ENCODE measurements at places on chromosomes 2 and 18. TPM values are rescaled to one million over a fixed set of nuclear protein-coding genes. Genes with fewer than 3 reads are reported as not detected.
A peak's percentile ranks its signal among the peaks of the same experiment; 100 is the strongest.

GRCh38 chr2:177754492-177754873 is 318.1 kb downstream of the PDE11A start:
- peak; percentile 44 for DNase-seq

DNA sequence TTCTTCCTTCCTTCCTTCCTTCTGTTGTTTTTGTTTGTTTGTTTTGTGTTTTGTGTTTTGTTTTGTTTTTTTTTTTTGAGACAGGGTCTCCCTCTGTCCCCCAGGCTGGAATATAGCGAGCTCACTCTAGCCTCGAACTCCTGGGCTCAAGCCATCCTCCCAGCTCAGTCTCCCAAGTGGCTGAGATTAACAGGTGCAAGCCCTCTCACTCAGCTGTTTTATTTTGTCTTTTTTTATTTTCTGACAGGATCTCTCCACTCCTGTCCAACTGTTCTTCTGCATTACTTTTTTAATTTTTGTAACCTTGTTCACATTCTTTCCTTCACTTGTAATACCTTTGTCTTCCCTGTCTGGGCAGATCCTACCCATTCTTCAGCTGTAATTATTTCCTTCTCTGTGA is 23.6 kb downstream of the MAP3K20 start:
- no peak for DNase-seq

AGXT gene
- 0.06 TPM for polyA plus RNA-seq

GRCh38 chr2:181172676-181173075 is 192.3 kb downstream of the UBE2E3 start:
- no peak for DNase-seq

- DNase-seq = no peak
Measured at GRCh38 chr2:175836361-175836760, 165.7 kb downstream of the LNPK start.

- DNase-seq = no peak
Measured at GRCh38 chr2:151228847-151229512, 32.7 kb downstream of the RBM43 start.

CCDC148 gene
- polyA plus RNA-seq = 3.6 TPM

SIGLEC15 gene
- 0.24 TPM for polyA plus RNA-seq

RBM45 gene
- 19.2 TPM for polyA plus RNA-seq

PIK3C3 gene
- 65.6 TPM for polyA plus RNA-seq

DNA sequence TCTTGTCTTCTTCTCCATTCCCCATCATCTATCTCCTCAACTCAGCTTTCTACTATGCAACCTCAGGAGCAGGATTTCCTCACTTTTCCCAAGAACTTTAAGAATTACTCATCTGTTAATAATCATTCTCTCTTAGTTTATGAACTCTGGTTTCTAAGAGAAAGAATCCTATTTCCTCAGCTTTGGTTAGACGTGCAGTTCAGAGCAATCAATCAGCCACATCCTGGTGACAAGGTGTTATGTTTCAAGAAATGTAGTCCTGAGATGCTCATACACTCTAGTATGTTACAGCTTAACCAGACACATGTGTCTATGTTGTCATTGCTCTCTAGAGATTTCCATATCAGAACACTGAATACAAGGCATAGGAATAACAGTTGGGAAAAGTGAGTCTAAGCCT is 277.9 kb downstream of the MBD2 start:
- DNase-seq = no peak

Data from right lung (tissue), 10 donors.